Right renal pelvis (tissue), 4 donors: ENCODE measurements at places on chromosomes 5 and 9.

- peak; percentile 14 for DNase-seq
Measured at GRCh38 chr5:62578540-62578939, at the start of gene LRRC70. Gene LRRC70, plus strand, starts transcription at chr5:62578819. Its CDS starts 620 bp downstream, at chr5:62579439.

DNA sequence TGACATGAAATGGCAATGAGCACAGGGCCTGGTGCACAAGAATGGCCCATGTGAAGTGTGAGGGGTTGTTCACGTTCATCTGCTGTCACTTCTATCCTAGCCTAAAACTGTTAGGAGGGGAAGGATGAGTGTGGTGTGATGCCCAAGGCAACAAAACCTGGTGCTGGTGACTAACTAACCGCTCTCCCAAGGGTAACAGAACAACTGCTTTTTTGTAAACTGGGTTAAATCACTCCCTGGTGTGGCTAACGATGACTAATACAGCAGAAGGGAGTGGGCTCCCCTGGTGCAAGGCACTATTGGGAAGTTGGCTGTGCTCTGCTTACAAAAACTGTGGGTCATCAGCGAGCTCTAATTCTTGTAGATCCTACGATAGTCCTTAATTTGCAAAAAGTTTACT, 103.2 kb upstream of the VCAN start:
- no peak for DNase-seq

- DNase-seq, result no peak
Measured at GRCh38 chr5:177994063-177994462, 2.0 kb downstream of the PROP1 start.

GRCh38 chr5:17129093-17129849, 88.2 kb upstream of the BASP1 start:
- no peak for DNase-seq

- no peak for DNase-seq
Measured at GRCh38 chr5:137167187-137167586, 331.9 kb downstream of the SPOCK1 start.

DNA sequence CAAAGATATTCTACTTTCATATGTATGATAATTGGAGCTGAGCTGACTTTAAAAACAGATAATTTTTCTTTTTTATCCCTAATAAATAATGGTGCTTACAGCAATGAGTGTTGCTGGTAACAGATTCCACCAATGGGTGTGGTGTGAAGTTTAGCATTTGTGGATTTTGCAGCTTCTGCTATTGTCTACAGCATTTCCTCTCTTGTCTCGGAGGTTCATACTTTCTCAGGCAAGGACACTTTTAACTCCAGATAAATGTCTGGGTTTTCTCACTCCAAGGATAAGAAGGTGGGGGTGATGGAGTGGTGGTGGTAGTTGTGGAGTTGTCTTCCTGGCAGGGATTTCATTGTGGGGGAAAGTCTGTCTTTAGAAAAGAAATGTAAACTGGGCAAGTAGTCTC, 120.0 kb upstream of the CDKN2B start:
- DNase-seq, result no peak

DNA sequence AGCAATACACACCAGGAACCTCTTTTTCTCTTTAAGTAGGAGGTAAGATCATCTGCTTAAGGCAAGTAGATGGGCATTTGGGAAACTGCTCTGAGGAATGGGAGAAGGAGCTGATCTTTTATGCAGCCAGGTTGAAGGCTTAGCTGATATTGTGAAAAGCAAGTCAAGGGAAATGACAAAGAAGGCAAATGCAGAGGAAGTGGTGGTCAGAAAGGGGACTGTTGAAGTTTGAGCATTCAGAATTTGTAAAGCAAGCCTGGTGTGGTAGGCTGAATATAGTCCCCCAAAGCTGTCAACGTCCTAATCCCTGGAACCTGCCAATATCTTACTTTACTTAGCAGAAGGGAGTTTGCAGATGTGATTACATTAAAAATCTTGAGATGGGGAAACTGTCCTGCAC, 128.9 kb downstream of the ADAMTS12 start:
- DNase-seq, result no peak

DNA sequence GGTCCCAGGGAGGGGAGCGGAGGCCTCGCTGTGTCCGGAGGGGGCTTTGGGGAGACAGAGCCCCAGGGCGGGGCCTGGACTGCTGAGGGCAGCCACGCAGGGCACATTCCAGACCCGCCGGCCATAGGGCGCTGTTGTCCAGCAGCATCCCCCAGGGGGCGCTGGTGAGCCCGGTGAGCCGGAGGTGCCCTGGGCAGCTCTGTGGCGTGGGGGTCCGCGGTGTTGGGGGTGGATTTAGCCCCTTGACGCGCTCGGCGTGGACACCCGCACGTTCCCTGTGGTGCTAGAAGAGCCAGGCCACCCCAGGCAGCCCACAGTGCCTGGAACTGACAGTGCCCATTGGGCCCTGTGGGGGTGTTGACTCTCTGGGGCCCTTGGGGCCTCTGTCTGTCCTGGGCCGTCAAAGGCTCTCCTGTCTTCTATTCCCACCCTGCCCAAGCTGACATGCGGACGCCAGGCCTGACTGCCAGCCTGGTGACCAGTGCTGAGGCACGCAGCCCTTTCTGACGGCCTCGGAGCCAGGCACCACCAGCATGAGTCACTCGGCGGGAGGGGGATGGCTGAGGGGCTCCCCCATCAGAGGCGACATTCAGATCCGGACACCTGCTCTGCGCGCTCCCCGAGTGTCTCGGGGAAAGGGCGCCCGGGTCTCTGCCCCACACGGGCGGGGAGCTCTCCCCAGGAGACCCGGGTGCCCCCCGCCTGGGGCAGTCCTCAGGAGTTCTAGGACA, 23.9 kb downstream of the TPPP start:
- no peak for DNase-seq

DNA sequence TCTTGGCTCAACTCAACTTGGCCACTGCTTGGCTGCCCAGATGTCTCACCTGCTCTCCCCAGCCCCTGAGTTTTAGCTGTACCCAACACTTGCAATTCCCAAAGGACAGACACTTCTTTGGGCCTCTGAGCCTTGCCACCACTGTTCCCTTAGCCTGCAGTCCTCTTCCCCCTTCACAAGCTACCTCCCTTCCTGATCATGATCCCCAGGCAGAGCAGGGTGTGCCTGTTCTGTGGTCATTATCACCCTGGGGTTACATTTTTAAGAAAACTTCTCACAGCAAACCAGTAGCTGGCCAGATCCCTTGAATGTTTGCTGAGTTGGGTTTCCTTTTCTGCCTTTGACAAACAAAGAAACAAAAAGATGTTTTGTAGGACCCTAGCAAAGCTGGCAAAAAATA, 87.5 kb upstream of the PRRC1 start:
- no peak for DNase-seq

DNA sequence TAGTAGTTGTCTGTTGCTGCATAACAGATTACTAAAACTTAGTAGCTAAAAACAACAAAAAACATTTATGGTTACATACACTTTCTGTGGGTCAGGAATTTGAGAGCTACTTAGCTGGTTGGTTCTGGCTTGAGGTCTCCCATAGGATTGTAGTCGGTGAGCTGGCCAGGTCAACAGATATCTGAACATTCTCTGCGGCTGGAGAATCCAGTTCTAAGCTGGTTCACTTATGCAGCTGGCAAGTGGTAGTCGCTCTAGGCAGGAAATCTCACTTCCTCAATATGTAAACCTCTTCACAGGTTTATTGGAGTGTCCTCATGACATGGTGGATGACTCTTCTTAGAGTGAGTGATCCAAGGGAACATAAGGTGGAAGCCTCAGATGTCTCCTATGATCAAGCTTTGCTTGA, 65.7 kb upstream of the TNFAIP8 start:
- no peak for DNase-seq

DNA sequence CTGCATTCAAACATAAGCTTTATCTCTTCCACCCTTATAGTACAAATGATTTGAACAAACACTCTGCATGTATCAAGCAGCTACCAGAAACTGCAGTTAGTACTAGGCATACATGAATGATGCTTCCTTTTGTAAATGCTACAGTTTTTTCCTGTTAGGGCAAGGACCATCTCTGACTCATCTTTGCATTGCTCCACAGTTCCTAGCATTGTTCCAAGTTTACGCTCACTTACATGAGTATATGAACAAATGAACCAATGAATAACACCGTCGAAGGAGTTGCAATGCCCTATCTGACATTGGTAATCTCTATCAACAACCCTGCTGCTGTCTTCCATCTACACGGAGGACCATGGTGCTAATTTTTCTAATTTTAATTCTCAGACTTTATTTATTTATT, 2.1 kb upstream of the ALDH7A1 start:
- no peak for DNase-seq

- DNase-seq, result no peak
Measured at GRCh38 chr9:89883401-89884341, 278.9 kb downstream of the GADD45G start.

DNA sequence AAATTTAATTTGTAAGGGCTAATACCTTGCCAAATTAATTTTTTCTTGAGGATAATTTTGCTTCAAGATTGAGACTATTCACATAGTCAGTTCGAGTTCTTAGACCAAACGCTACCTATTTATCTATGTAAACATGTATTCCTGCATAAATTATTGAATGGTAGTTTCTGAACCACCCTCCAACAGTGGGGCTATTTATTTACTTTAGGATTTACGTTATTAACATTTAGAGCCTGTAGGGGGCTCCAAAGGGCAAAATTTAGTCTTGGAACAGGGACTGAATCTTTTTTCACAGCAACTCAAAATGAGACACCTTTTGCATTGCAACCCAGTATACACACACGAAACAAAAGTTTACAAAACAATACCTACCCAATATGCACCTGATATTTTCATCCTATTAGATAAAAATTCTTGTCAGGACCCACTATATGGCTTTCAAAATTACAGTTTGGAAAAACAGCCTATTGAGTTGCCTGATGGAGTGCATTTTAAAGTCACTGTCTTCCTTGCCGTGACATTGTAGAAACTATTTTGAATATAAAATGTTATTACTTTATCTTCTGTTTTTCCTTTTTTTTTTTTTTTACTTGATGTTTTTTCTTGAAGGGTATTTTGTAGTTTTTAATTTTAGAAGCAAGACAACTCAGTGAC, 47.1 kb upstream of the POU4F3 start:
- peak; percentile 26 for DNase-seq

DNA sequence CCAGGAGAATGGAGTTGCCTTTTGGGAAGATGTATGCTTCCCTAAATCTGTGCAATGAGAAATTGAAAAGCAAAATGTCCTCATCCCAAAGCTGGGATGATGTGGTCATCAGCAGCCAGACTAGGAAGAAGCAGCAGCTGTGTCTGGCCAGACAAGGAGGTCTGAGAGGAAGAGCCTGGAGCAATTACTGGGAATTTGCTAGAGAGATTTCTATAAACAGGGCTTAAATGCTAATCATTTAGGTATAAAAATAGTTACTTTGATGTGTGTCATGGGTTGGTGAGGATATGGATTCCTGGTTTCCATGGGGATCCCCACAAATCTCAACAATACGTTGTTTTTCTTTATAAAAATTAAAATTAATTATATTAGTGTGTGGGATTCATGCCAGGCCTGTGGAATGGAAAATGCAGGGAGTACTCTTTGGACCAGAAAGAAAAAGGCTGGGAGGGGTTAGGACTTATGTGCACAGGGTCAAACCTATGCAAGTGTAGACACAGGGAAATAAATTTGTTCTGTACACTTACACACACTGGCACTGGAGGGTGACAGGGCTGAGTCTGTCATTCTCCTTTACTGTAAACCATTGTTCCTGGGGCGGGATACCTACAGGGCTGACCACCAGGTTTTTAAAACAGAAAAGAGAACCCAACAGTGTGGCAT, 58.7 kb upstream of the TRPC7 start:
- no peak for DNase-seq

DNA sequence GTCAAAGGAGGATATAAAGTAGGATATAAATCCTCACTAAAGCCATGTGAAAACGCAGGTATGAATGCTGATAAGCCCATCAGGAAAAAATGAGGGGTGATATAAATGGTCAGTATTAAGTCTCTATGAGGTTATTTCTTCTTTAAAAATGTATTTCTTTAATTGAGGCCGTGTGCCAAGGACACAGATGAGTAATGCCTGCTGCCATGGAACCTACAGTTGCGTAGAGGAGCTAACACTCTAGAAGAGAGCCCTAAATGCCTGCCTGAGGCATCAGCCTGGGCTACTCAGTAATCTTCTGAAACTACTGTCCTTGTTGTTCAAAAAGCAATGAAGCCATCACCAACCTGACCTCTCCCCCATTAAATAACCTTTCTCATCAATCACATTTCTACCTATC, 84.9 kb downstream of the KLHL3 start:
- no peak for DNase-seq

- no peak for DNase-seq
Measured at GRCh38 chr5:112703866-112704820, 33.5 kb upstream of the APC start.

DNA sequence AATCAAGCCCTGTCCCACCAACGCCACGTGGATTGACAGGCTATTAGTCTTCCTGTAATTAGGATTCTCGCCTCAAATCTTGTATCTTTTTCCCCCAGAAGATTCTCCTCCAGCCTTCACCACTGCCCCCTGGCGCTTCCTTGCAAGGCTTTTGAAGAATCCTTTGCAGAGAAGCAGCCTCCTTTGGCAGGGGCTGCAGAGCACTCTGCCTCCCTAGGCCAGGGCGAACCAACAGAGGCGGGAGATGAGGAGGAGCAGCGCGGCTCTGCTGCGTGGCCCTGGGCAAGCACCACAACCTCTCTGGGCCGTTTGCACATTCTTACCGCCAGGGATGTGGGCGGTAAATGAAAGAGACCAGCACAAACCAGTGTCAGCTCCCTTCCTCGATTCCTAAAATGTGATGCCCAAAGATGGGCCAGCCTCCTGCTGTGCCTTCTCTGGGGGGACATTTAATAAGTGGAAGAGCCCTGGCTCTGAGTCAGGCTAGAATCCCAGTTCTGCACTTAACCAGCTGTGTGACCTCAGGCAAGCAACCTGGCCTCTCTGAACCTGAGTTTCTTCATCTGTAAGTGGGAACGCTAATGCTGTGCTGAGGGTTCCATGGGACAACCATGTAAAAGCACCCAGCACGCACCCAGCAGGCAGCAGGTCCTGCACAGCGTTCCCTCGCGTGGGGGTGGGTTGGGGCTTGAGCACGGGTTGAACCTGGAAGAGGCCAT, 128.6 kb downstream of the KCNIP1 start:
- no peak for DNase-seq

- no peak for DNase-seq
Measured at GRCh38 chr5:87361031-87361445, 51.7 kb downstream of the CCNH start.

DNA sequence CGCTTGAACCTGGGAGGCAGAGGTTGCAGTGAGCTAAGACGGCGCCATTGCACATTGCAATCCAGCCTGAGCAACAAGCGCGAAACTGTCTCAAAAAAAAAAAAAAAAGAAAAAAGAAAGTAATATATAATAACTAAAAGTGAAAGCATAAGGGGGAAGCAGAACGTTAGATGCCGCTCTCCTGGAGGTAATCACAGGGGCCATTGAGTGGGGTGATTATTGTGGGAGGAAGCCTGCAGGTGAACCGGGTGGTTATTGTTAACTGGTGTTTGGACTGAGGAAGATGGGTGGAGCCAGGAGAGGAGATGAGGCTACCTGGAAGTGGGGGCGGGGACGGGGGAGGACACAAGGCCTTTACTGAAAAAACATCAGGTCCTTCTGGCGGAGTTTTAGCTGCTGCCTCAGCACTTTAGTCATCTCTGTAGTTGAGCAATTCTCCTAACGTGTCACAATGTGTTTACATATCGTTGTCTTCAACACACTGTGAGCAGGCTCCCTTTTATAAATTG, 5.3 kb upstream of the TJP2 start:
- DNase-seq, result no peak
